ENCODE measurements at places on chromosomes 7 and 10.

DNA sequence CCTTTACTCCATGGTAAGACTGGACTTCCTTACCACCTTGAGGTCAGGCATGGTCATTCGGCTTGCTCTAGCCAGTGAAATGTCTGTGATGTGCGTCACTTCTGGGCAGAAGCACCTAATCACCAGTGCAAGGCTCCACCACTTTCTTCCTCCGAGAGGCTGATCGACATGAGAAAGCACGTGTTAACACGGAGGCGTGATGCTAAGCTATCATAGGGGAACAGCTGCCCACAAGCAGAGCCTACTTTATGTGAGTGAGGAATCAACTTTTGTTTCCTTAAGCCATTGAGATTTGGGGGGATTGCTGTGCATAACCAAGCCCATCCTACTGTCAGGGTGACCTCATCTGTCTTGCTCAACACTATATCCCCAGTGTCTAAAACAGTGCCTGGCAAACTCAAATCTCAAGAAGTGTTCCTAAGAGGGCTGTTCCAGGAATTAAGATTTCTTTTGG is 23.1 kb upstream of the SAR1A start:
- DNase-seq, result no peak

- DNase-seq, result no peak
These were observed 39.6 kb downstream of the ASAH2 start for GRCh38 chr10:50211670-50212069.

DNA sequence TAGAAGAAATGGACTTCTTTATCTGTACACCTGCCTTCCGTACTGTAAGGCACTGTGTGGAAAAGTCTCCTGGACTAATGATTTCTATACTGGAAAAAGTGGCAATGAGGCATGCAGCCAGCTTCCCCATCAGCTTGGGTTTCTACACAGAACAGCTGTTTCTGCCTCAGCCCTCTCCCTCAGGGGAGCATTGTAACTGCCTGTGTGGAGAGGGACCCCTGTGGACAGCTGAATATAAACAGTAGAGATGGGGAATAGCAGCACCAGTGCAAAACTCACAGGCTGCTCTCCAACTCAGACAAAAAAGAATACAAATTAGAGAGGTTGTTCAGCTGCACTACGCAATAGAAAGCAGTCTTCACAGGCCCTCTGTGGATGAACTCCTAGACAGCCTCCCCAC is 451.3 kb upstream of the MBL2 start:
- no peak for DNase-seq

- peak; percentile 69 for DNase-seq
These were observed at the start of gene GPR158 for GRCh38 chr10:25174461-25175230. Gene GPR158, plus strand, starts transcription at chr10:25175001. Its CDS starts 420 bp downstream, at chr10:25175421.

- no peak for DNase-seq
These were observed 6.5 kb downstream of the LBX1 start for GRCh38 chr10:101222683-101223273.

- DNase-seq, result peak; percentile 80
These were observed 202.7 kb downstream of the FAM107B start for GRCh38 chr10:14571866-14572507.

DNA sequence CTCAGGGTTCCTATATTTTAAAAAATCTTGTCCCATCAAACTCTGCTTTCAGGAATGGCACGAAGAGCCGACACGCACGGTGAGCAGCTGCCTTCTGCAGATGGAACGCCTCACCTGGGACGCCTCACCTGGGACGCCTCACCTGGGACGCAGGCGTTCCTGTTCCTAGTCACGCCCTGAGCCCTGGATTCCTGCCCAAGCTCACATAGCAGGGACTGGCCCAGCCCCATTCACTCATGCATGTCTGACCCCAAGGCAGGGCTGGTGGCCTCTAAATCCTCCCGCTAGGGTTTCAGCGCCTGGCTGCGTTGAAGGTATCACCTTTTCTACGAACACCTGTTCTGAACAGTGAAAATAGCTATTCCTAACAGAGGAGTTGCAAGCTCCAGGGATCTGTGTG is 49.8 kb downstream of the CARD11 start:
- DNase-seq, result no peak

DNA sequence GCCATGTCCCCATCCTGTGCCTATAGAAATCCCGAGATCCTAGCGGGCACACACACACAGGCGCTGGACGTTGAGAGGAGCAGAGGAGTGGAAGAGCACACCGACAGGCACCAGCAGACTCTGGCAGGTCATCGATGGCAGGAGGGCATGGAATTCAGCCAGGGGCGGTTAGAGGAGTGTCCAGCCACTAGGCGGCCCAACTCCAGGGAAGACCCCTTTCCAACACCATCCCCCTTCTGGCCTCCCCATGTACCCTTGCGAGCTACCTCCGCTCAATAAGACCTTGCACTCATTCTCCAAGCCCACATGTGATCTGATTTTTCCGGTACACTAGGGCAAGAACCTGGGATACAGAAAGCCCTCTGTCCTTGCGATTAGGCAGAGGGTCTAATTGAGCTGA is 356.0 kb upstream of the DPP6 start:
- DNase-seq, result no peak

GRCh38 chr10:67520924-67521520 is 175.0 kb downstream of the CTNNA3 start:
- peak; percentile 46 for DNase-seq

DNA sequence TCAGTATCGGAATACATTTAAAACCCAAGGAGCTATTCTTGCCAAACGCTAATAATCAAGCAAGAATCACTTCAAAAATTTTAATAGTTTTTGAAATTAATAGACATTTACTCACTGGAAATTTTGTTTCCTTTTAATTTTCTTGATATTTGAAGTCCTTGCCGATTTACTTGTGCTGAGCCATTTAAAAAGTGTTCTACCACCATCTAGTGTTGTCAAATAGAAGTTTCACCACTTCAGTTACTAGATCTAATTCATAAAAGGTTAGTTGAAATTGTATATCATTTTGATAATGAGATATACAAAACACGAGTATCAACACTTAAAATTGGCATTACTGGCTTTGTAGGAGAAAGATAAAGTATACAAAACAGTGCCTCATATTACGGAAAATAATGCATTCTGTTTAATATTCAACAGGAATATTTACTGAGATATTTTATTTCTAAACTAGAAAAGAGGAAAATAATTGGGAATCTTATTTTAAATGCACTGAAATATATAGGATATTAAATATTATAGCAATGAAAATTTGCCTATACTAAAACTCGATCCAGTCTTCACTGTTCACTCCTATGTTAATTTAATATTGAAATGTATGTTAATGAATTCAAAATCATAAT is 664.8 kb upstream of the SEMA3D start:
- DNase-seq, result no peak

DNA sequence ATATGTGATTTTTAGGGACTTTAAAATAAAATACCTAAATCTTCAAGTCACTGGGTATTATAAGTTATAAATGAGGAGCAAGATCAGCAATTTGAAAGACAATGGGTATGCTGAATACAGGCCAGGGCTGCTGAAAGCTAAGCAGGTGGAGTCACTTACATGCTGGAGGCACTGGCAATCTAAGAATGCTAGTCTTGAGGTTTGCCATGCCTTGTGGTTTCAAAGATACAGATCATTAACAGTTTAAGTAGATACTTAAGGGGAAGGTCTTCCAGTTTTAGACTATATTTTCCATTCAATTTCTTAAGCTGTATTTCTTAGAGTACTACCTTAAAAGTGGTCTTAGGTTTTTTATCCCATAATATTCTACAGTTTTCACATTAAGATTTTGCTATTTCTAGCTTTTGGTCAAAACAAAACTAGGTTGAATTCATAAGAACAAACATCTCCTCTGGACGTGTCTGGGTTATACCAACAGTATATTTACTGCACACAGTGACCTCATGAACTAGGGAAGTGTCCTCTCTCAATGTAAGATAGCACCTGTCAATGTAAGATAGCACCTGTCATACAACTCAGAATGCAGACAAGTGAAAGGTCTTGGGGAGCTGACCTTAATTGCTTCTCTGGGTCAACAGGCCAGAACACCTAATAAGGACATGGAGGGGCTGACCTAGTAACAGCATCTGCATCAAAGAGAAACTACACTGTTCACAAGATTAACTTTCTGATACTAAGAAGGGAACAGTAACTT is 2.0 kb downstream of the SRI start:
- no peak for DNase-seq

- no peak for DNase-seq
These were observed 79.3 kb upstream of the AFAP1L2 start for GRCh38 chr10:114483575-114483974.

DNA sequence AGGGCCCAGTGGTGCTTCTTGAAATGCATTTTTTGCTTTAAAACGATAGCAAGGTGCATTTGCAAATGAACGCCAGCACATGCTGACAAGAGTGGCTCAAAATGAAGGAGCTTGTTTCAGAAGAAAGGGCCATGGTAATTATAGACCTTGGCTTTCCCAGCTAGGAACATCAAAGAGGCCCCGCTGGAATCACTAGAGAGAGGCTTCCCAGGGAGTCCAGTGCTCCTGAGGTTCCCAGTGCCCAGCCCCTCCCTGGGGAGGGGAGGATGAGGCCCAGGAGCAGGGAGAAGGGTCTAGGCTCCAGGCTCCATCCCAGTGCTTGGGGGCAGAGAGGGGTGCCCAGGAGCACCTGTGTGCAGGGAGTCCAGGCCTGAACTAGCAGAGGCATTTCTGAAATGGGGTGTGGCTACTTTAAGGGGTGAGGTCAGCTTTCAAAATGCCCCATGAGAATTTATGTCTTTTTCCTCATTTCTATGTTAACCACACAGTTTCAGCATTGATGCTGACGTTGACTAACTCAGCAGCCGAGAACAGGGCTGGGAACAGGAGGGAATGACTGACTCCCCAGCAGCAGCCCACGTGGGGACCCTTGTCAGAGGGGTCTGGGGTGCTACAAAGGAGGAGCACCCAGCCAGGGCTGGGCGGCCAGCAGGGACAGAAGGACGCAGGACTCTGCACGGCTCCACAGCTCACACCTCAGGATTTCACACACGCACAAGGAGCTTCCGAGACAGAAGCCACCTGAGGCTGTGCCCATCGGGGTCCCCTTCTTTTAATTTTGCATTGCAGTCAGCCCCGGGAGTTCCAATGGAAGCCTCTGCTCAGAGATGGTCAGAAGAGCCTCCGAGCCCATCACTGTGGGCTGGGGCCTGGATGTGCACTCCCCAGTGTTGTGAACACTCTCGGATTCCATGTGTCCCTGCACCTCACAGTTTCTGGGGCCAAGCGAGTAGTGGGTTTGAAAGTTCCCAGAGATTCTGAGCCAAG is 570.2 kb downstream of the PTPRN2 start:
- DNase-seq, result no peak

DNA sequence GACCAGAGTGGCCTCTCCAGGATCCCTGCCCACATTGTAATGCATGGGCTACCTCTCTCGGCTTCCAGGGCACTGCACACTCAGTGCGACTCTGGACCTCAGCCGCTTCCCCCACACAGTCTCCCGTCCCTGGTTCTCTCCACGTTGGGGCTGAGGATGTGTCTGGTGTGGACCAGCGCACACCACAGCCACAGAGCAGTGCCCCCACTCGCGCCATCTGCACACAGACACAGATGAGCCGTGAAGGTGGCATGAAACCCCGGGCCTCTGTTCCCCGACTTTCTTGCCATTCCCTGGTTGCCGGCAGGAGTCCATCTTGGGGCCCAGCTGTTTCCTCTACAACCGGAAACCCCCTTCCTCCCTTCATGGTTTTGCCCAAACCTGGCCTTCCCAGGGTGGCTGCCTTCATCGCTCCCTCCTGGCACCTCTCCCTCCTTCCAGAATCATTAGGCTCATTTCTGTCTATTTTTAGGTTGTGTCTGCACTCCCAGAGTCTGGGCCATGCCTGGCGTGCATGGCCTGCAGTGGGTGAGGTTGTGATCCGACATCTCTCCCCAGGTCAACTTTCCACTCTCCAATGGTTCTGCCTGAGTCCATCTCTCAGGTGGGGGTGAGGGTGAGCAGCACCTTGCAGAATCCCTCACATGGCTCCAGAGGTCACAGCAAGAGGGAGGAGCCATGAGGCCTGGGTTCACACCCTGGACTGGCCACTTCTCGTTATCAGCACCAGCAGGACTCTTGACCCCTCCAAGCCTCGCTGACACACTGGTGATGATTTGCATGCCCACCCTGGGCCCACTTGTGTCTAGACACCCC is 10.1 kb downstream of the RASGEF1A start:
- DNase-seq, result no peak

- no peak for DNase-seq
These were observed 138.1 kb upstream of the CDCA7L start for GRCh38 chr7:22083704-22084240.

GRCh38 chr7:127189074-127189473 is 63.7 kb downstream of the GRM8 start:
- DNase-seq, result no peak

- DNase-seq, result no peak
These were observed 80.4 kb downstream of the HIP1 start for GRCh38 chr7:75658369-75658768.

- no peak for DNase-seq
These were observed 5.8 kb downstream of the ANXA7 start for GRCh38 chr10:73408061-73408460.

- peak; percentile 77 for DNase-seq
These were observed at the start of gene CARD11 for GRCh38 chr7:3043544-3044371. Gene CARD11, minus strand, starts transcription at chr7:3043867. Its CDS starts 85,361 bp downstream, at chr7:2958506.

GRCh38 chr7:109527833-109528232 is 958.2 kb downstream of the DNAJB9 start:
- DNase-seq, result no peak

DNA sequence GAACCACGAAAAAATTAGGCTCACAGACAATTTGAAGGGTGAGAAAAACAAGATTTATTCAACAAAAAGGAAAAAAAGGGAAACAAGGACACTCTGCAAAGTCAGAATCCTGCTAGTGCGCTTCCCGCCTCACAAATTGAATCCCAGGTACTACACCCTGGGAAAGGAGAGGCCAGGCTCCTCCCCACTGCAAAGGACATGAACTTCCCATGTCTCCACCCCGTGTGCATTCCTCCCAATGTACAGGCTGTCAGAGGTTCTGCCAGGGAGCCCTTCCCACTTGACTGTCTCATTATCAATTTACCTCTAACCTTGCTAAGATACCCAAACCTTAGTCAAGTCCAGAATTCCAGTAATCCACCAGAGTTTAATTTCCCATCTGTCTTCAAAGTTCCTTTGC is 70.4 kb upstream of the CDK1 start:
- DNase-seq, result no peak

GRCh38 chr7:134777908-134778580 is 1.4 kb upstream of the CALD1 start:
- no peak for DNase-seq

- peak; percentile 33 for DNase-seq
These were observed 126.4 kb downstream of the ARHGAP22 start for GRCh38 chr10:48478469-48478868.

DNA sequence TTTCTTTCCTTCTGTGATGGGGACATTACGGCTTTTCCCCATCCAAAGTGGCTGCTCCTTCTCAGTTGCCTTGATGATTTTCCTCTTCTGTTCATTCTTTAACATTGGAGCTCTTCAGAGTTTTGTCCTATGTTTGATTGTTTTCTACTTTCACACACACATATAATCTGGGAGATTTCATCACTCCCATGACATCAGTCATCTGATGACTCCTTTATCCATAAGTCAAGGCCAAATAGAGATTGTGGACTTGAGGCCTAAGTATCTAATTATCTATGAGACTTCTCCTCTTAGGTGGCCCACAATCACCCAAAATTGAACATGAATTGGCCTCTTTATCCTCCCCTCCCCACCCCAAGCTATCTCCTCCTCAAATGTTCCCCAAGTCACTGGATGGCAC is 5.3 kb upstream of the COL1A2 start:
- DNase-seq, result no peak

- DNase-seq, result peak; percentile 65
These were observed 622 bp downstream of the CPEB3 start for GRCh38 chr10:92290076-92290836.

- no peak for DNase-seq
These were observed 1277.1 kb downstream of the GATA3 start for GRCh38 chr10:9331583-9332008.

Data from activated CD8-positive, alpha-beta memory T cell treated with anti-CD3 and anti-CD28 coated beads, Interleukin-2, amount 10 ng/mL, durations not matched to agents 7 days and 5 days (primary cell).